ENCODE measurements at places on chromosomes 7 and 10. TPM values are rescaled to one million over a fixed set of nuclear protein-coding genes. Genes with fewer than 3 reads are reported as not detected.

DNA sequence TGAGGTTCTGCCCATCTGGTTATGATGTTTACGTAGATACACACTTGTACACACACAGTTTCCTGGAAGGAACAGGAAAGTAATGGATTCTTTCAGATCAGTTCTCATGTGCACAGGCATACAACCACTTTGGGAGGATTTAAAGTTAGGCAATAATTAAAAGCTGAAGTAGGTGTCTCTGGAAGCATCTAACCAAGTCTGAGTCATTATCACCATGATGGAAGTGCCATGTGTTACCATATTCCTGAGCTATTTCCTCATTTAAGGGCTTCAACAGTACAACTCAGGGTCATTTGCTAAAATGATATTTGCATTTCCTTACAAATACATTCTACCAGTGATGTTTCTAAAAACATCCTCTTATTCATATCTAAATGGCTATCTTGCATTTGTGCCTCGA lies 41.4 kb upstream of the BET1 start:
- DNase-seq, result no peak
- no peak overlapping the region for H3K27ac ChIP-seq
- no peak overlapping the region for H3K4me3 ChIP-seq
- no peaks in the 10 kb centered on the region for H3K36me3 ChIP-seq

GRCh38 chr7:66430164-66430545 lies 198.5 kb upstream of the KCTD7 start:
- no peak overlapping the region for H3K27ac ChIP-seq
- no peak overlapping the region for H3K4me3 ChIP-seq
- DNase-seq, result no peak
- H3K27me3 ChIP-seq, result no peaks in the 10 kb centered on the region
- no peaks in the 10 kb centered on the region for H3K36me3 ChIP-seq
- peaks cover 4% of the 10 kb centered on the region for H3K4me1 ChIP-seq

DNA sequence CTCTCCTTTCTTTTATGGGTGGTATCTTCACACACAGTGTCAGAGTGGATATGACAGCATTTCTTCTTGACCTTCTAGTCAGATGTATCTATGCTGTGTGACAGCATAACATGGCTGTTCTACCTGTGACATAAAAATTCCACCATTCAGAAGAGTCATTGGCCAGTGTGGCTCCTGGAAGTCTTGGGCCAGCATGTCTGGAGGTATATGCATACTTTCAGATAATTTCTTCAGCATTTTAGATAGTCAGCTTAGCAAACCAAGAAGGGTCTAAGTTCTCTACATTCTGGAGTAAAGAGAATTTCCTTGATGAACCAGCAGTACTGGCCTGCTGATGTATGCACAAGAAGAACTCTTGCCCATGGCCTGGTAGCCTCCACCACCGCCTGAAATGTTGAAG lies 179.3 kb downstream of the BMPER start:
- DNase-seq, result no peak
- no peak overlapping the region for H3K4me3 ChIP-seq
- H3K4me1 ChIP-seq, result no peaks in the 10 kb centered on the region
- H3K27me3 ChIP-seq, result no peaks in the 10 kb centered on the region
- no peaks in the 10 kb centered on the region for H3K36me3 ChIP-seq

- DNase-seq, result no peak
- H3K27me3 ChIP-seq, result no peaks in the 10 kb centered on the region
- H3K36me3 ChIP-seq, result no peaks in the 10 kb centered on the region
Measured at GRCh38 chr10:129709627-129710509, 242.8 kb downstream of the MGMT start.

DNA sequence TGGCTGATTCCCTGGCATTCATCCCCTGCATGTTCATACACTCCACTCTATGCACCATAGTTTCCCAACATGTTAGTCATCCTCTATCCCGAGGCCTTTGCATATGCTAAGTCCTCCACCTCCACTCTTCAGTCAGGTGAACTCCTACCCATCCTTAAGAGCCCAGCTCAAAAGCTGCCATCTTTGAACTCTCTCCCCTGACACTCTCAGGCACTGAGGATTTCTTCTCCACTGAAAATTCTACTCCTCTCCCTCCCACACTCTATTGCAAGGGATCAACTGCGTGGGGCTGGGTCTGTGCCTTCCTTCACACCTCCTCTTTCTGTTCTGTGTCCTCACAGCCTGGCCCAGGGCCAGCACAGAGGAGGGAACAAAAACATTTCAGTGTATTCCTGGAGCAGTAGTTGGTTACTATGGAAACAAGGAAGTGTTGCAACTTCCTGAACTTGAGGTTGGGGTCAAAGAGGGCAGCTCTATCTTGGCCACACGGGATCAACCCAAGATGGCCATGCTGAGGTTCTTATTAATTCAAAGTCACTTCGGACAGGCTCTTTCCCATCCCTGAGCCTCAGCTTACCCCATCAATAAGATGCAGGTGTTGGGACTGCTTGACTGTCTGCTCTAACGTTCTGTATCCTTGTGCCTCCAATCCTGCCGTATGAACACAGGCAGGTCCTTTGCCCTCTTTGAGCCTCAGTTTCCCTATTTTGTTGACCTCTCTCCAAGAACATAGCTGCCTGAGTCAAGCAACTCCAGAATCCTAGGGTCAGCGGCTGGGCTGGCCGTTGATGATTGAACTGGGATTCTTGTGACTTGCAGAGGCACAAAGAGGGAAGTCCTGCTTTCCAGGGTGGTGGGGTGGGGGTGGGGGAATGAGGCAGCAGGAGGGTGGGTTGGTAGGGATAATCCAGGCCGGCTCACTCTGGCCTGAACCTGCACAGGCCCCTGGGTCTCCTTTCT lies 15.5 kb downstream of the ZMIZ1 start:
- no peak overlapping the region for H3K4me3 ChIP-seq
- peaks cover 65% of the 10 kb centered on the region for H3K4me1 ChIP-seq
- H3K36me3 ChIP-seq, result no peaks in the 10 kb centered on the region
- H3K27me3 ChIP-seq, result no peaks in the 10 kb centered on the region
- H3K27ac ChIP-seq, result peak overlapping the region; percentile 97
- DNase-seq, result peak; percentile 74

DNA sequence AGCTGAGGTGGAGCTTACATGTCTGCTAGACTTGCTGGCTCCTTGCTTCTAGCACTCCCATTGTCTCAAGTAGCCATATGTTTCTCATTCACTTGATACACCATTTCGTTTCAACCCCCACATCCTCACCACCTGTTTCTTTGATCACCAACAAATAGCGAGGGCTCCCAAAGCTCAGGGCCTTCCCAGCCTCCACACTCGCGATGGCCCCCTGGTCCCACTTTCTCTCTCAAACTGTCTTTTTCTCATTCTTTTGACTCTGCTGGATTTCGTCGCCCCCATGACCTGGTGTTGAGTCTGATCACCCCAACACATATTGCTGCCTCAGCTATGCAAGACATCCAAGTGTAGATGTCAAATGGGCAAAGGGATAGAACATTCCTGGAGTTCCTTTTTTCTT lies 26.0 kb upstream of the SMNDC1 start:
- no peak overlapping the region for H3K27ac ChIP-seq
- H3K4me1 ChIP-seq, result peaks cover 22% of the 10 kb centered on the region
- H3K4me3 ChIP-seq, result no peak overlapping the region
- no peaks in the 10 kb centered on the region for H3K27me3 ChIP-seq

Gene HMX3
- total RNA-seq, result not detected

GRCh38 chr10:95896071-95896850 lies 11.5 kb upstream of the CC2D2B start:
- no peak overlapping the region for H3K27ac ChIP-seq
- H3K27me3 ChIP-seq, result no peaks in the 10 kb centered on the region
- DNase-seq, result no peak
- H3K4me3 ChIP-seq, result no peak overlapping the region
- peaks cover 11% of the 10 kb centered on the region for H3K36me3 ChIP-seq

DNA sequence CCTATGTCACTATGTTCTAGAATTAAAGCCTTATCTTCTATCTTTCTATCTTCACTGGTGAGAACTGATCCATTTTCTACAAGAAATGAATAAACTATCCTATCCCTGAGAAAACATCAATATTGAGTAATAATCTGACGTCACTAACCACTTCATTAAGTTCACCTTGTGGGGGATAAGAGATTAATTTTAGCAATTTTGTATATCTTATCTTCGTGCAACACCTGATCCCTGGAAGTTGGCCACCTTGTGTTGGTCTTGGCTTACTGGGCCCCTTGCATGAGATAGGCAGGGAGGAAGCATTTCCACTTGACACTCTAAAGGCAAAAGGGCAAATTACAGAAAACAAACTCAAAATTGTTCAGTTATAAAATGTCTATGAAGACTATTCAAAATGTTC lies 20.1 kb upstream of the OR6B1 start:
- H3K4me3 ChIP-seq, result no peak overlapping the region
- H3K4me1 ChIP-seq, result no peaks in the 10 kb centered on the region
- DNase-seq, result peak; percentile 6

- no peaks in the 10 kb centered on the region for H3K36me3 ChIP-seq
- no peak overlapping the region for H3K4me3 ChIP-seq
- no peaks in the 10 kb centered on the region for H3K4me1 ChIP-seq
- H3K27ac ChIP-seq, result no peak overlapping the region
- no peak for DNase-seq
- H3K27me3 ChIP-seq, result no peaks in the 10 kb centered on the region
Measured at GRCh38 chr10:69855346-69856111, 53.8 kb downstream of the COL13A1 start.

DNA sequence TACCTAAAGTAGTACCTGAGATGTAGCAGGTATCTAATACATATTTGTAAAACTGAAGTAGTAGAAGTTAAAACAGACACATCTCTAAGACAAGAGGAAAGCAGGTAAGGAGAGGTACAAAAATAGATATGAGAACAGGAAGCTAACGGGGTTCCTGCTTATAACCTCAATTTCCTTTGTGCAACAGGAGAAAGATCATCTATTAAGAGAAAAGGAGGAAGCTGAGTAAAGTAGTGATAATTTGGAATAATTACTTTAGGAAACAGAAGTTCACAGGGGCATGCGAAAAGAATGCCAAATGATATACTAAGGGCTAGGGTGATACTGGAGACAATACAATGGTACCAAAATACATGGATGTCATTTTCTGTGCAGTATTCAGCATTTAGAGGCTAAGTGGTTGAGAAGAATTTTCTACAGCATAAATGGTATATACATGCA lies 108.7 kb downstream of the NRBF2 start:
- peaks cover 14% of the 10 kb centered on the region for H3K4me1 ChIP-seq
- DNase-seq, result no peak
- H3K4me3 ChIP-seq, result no peak overlapping the region
- H3K27me3 ChIP-seq, result no peaks in the 10 kb centered on the region
- no peak overlapping the region for H3K27ac ChIP-seq

Gene SEM1
- 50.8 TPM for total RNA-seq

Gene STEAP1
- 5.0 TPM for total RNA-seq

Gene GPR26
- total RNA-seq, result 0.09 TPM

DNA sequence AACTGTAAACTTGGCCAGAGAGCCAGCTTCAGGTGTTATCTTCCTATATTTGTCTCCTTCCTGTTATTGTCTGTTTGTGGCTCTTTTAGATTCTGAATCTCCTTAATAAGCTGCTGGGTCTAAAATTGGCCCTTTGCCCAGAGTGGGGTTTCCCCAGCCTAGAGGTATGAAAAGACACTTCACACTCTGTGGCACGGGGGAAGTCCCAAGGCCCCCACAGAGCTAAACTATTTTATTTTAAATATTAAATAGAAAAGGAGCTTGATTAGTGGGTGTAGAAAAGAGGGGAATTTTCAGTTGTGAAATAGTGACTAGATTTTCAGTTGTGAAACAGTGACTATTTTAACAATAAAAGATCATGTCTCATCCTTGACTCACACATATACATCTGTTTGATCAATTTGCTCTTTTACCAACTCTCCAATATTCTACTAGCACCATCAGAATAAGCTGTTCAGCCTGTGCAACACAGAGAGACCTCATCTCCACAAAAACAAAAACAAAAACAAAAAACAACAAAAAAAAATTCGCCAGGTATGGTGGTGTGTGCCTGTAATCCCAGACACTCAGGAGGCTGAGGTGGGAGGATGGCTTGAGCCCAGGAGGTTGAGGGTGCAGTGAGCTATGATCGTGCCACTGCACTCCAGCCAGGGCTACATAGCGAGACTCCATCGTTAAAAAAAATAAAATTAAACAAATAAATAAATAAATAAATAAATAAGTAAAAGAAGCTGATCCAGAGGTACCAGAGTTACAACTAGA lies 24.9 kb upstream of the ADO start:
- no peaks in the 10 kb centered on the region for H3K27me3 ChIP-seq
- H3K36me3 ChIP-seq, result no peaks in the 10 kb centered on the region

Gene FAM180A
- total RNA-seq, result not detected
